ENCODE measurements at places on chromosomes 3 and 15.

- DNase-seq, result no peak
Measured at GRCh38 chr15:26870346-26870745, 3.5 kb downstream of the GABRA5 start.

- DNase-seq, result no peak
Measured at GRCh38 chr3:463252-464192, 267.0 kb downstream of the CHL1 start.

DNA sequence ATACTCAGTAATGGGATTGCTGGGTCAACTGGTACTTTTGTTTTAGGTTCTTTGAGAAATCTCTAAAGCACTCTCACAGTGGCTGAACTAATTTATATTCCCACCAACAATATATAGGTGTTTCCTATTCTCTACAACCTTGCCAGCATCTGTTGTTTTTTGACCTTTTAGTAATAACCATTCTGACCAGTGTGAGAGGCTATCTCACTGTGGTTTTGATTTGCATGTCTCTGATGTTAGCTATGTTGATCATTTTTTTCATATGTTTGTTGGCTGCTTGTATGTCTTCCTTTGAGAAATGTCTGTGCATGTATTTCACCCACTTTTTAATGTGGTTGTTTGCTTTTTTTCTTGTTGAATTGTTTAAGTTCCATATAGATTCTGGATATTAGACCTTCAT, 98.2 kb upstream of the DCBLD2 start:
- DNase-seq, result no peak

DNA sequence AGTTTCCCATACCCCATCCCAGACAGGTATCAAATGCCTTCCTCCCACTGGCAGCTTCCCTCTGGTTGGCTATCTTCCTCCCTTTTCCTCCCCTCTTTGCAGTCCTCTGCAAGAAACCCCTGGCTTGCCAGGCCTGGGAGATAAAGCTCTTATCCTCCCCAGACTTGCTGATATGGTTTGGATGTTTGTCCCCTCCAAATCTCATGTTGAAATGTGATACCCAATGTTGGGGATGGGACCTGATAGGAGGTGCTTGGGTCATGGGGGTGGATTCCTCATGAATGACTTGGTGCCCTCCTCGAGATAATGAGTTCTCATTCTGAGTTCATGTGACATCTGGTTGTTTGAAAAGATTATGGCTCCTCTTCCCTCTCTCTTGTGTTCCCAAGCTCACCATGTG, 32.2 kb upstream of the SNRK start:
- no peak for DNase-seq

DNA sequence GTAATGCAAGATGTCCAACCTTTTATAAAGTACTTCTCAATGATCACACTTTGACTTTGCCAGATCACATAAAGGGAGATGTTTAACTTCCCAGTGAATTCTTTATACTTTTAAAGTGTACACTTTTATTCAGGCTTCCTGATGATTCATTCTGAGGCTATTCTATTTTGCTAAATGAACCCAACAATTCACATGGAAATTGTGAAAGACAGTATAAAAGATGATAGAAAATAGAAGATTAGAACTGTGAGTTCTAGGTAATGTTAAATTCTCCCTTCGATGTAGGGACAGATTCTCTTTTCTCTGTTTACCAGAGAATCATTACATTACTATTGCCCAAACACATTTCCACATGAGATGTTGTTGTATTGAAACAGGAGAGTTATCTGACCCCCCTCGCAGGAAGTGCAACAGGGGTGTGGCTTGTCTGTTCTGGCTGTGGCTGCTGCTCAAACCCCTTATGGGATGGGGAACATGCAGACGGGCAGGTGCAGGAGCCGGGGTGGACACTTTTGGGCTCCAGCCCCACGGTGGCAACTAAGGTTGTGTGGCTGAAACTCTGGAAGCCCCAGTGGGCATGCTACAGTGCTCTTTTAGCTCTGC, 131.3 kb upstream of the LRTM1 start:
- DNase-seq, result no peak

GRCh38 chr3:195007766-195008165, 263.2 kb downstream of the XXYLT1 start:
- no peak for DNase-seq

DNA sequence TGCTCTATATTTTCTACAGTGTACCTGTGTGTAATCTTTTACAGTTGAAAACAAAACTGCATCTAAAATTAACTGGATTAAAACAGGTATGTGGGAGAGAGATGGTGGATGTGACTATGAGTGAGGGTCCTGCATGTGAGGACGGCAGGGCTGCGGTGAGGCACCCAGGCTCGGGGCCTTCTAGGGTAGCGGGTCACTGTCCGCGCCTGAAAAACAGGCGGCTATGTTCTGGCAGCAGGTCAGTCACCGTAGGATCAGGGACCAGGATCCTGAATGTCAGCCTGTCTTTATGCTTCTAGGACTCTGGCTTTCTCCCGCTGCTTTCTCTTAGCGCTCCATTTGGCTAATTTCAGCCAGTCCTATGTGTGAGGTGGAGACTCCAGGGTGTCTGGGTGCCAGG, 12.6 kb downstream of the TMEM40 start:
- no peak for DNase-seq

DNA sequence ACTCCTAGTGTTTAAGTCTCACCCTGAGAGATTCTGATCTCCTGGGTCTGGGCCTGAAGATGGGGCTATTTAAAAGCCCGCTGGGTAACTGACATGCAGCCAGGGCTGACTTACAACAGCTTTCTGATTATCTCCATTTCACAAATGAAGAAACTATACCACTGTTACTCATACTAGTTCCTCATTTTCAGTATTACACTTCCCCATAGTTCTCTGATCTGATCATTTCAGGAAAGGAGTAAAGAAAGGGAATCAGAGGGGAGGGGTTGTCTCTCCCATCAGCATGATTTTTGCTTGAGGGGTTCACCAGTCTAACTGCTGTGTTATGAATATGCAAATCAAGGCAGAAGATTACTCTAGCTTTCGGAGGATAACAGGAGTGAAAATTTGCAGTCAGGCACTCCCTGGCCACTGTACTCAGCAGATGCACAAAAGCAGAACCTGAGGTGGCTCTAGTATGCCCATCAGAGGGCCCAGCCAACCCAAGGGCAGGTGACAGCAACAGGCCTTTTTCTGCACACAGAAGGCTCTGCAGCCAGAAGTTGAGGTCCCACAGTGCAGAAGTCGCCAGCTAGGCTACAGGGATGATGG, 59.4 kb downstream of the DAPK2 start:
- no peak for DNase-seq
